ENCODE measurements at places on chromosomes 1 and 21. TPM values are rescaled to one million over a fixed set of nuclear protein-coding genes. Genes with fewer than 3 reads are reported as not detected.

DNA sequence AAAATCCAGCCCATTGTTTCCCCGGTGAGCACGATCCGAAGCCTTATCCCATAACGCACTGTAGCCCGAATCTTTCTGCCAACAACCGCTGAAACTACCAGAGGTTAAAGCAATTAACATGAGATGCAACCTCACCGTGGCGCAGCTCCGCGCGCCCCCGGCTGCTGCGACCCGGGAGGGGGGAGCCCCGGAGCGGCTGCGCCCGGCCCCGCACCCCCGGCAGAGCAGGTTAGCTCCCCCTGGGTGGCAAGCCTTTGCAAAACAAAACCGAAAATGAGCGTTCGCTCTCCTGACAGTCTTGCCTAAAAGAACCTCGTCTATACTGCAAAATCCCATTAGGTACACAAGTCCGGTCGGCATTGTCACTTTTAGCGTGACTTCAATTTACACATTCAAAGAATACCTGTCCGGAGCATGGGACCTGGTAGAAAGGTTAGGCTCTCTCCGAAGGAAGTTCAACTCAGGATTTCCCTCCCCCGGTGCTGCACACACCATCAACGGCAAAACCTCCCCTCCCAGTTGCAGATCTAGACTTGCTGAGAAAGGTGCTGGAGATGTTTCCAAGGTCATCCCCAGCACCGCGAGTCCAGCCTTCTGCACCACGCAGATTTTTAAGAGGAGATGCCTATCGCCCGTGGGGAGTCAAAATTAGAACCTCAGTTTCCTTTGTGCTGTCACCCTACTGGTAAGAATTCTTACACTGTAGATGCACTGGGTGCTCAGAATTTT lies 107.5 kb downstream of the ZNF281 start:
- no peaks in the 10 kb centered on the region for H3K36me3 ChIP-seq
- no peak overlapping the region for H3K27ac ChIP-seq
- H3K4me1 ChIP-seq: peaks cover 14% of the 10 kb centered on the region
- DNase-seq: peak; percentile 67
- peak overlapping the region; percentile 76 for H3K4me3 ChIP-seq
- H3K27me3 ChIP-seq: peaks cover 5% of the 10 kb centered on the region

NEK2 gene
- 42.4 TPM for total RNA-seq

GRCh38 chr1:49630156-49630555 lies 393.6 kb downstream of the AGBL4 start:
- no peaks in the 10 kb centered on the region for H3K27me3 ChIP-seq
- H3K4me3 ChIP-seq: no peak overlapping the region
- no peaks in the 10 kb centered on the region for H3K4me1 ChIP-seq

- DNase-seq: no peak
- no peaks in the 10 kb centered on the region for H3K36me3 ChIP-seq
- peaks cover 9% of the 10 kb centered on the region for H3K4me1 ChIP-seq
- H3K27ac ChIP-seq: no peak overlapping the region
- H3K4me3 ChIP-seq: no peak overlapping the region
- no peaks in the 10 kb centered on the region for H3K27me3 ChIP-seq
These were observed 115.6 kb downstream of the CCDC185 start for GRCh38 chr1:223508796-223509195.

GRCh38 chr1:85386068-85386722 lies 78.8 kb downstream of the DDAH1 start:
- no peaks in the 10 kb centered on the region for H3K4me1 ChIP-seq
- no peak overlapping the region for H3K27ac ChIP-seq
- no peak overlapping the region for H3K4me3 ChIP-seq
- H3K36me3 ChIP-seq: no peaks in the 10 kb centered on the region
- H3K27me3 ChIP-seq: peaks cover 6% of the 10 kb centered on the region

DNA sequence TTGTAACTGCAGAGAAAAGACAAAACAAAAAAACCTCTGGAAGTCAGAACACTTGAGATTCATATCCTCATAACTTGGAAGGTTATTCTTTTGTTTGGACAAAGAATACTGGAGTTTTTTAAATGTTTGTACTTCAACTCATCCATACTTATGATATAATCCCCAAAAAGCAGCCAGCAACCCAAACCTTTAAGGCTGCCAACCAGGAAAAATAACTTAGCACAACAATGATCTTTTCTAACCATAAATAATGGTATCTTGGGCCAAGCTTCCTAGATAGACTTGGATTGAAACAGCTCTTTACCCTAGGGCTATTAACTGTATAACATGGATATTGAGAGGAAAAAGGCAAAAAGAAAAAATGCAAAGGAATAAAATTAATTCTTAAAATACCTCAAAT lies 335.1 kb downstream of the LTN1 start:
- no peaks in the 10 kb centered on the region for H3K27me3 ChIP-seq
- H3K27ac ChIP-seq: no peak overlapping the region
- H3K4me3 ChIP-seq: no peak overlapping the region
- H3K36me3 ChIP-seq: no peaks in the 10 kb centered on the region

DNA sequence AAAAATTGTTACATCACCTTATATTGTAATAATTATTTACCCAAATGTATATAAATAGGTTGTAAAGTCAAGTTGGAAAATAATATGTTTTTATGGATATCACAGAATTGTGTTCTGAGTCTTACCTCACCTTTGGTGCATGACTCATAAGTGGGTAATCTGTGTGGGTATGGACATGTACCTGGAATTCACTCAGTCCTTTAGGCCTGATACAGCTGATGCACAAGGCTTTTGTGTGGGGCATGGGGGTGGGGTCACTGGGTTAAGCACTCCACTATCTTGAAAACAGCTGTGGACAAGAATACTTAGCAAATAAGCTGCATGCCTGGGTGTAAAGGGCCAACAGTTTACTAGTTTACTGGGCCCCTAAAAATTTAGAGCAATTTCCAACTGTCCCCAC lies 34.4 kb downstream of the INKA2 start:
- DNase-seq: no peak
- peaks cover 66% of the 10 kb centered on the region for H3K4me1 ChIP-seq
- H3K27me3 ChIP-seq: no peaks in the 10 kb centered on the region

DNA sequence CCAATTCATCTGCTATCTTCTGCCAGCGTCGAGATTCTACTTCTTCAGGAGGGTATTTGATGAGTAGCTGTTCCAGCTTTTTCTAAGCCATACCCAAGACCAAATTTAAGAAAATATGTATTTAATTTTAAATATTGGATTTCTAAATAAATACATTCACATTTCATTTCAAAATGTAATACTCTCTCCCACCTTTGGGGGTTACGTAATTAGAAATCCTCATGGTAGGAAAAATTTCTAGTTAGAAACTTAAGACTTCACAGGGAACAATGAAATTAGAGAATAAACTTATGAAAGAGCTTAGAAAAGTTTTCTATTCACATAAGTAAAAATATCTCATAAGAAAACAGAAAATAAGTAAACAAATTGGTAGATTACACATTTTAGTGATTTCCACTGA lies 102.9 kb downstream of the ZZZ3 start:
- peaks cover 6% of the 10 kb centered on the region for H3K4me1 ChIP-seq
- H3K27ac ChIP-seq: no peak overlapping the region
- H3K4me3 ChIP-seq: no peak overlapping the region
- no peak for DNase-seq
- H3K27me3 ChIP-seq: no peaks in the 10 kb centered on the region

DNA sequence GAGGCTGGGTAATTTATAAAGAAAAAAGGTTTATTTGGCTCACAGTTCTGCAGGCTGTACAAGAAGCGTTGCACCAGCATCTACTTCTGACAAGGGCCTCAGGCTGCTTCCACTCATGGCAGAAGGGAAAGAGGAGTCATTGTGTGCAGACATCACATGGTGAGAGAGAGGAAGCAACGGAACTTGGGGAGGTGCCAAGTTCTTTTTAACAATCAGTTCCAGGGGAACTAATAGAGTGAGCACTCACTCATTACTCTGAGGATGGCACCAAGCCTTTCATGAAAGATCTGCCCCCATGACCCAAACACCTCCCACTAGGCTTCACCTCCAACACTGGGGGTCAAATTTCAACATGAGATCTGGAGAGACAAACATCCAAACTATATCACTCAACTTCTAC lies 77.2 kb downstream of the DDAH1 start:
- H3K4me3 ChIP-seq: no peak overlapping the region
- DNase-seq: no peak
- no peaks in the 10 kb centered on the region for H3K4me1 ChIP-seq
- H3K27ac ChIP-seq: no peak overlapping the region

DNA sequence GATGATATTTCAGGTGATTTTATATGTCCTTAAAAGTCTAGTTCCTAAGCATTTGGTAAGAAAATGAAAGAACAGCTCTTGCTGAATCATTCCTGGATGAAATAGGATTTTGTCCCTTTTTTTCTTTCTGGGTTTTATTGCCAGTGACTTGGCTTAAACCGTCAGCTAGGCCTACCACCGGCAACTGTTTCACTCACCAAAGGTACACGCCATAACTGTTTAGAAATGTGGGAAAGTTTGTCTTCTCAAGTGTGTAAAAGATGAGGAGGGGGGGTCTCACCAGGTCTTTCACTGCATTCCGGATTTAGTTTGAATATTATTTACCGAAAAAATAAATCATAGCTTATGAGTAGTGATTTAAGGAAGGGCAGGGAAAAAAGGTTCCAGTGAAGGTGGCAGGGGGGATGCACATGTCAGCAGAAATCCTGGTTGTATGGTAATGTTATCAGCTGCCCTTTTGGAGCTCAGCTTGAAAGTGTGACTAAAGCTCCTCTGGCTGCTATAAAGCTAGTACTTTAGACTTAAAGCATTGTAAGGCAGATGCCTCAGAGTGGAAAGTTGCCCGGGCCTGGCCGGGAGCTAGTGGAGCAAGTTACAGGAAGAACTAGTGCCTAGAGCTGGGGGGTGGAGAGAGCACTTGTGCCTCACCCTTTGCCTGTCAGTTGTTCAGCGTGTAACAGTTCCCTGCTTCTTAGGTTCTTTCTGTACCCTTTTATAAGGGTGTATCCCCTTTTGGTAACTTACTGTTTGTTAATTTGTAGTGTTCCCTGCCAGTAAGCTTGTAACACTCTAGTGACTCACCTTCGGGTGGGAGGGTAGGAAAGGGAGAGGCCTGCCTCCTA lies 3.1 kb downstream of the ATP1A1 start:
- H3K27ac ChIP-seq: peak overlapping the region; percentile 97
- peaks cover 16% of the 10 kb centered on the region for H3K36me3 ChIP-seq
- peaks cover 64% of the 10 kb centered on the region for H3K4me1 ChIP-seq
- peak overlapping the region; percentile 88 for H3K4me3 ChIP-seq

- H3K27ac ChIP-seq: no peak overlapping the region
- H3K4me1 ChIP-seq: no peaks in the 10 kb centered on the region
- peaks cover 2% of the 10 kb centered on the region for H3K27me3 ChIP-seq
- H3K36me3 ChIP-seq: no peaks in the 10 kb centered on the region
- no peak overlapping the region for H3K4me3 ChIP-seq
- no peak for DNase-seq
These were observed 62.1 kb upstream of the JUN start for GRCh38 chr1:58845942-58846341.

SPATA45 gene
- 0.51 TPM for total RNA-seq

C1QTNF12 gene
- total RNA-seq: 3.8 TPM

DNA sequence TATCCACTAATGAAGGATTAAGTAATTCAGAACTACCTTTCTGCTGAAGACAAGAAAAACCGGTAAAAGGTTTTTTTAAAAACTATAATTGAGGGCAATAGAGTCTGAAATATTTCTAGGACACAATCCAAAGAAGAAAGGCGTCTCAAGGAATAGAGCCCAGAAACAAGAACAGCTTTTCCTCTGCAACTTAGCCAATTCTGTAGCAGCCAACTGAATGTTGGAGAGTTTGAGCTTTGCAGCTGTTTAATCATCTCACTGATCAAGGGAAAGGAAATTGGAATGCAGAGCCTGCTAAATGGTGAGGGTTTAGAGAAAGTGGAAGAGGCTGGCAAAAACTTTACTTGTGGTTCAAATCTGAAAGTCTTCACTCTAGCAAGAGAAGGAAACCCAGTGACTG lies 818.9 kb downstream of the KCNT2 start:
- DNase-seq: no peak
- no peaks in the 10 kb centered on the region for H3K36me3 ChIP-seq
- no peaks in the 10 kb centered on the region for H3K4me1 ChIP-seq
- no peaks in the 10 kb centered on the region for H3K27me3 ChIP-seq
- no peak overlapping the region for H3K4me3 ChIP-seq
- no peak overlapping the region for H3K27ac ChIP-seq

GRCh38 chr1:11707621-11708276 lies 16.2 kb downstream of the DRAXIN start:
- no peaks in the 10 kb centered on the region for H3K4me1 ChIP-seq
- no peaks in the 10 kb centered on the region for H3K36me3 ChIP-seq
- DNase-seq: no peak
- H3K27me3 ChIP-seq: peaks cover 2% of the 10 kb centered on the region

UMODL1 gene
- total RNA-seq: not detected

GRCh38 chr21:37407719-37408420 lies 41.3 kb downstream of the DYRK1A start:
- peaks cover 84% of the 10 kb centered on the region for H3K4me1 ChIP-seq
- DNase-seq: no peak
- H3K36me3 ChIP-seq: peaks cover 7% of the 10 kb centered on the region
- peak overlapping the region; percentile 22 for H3K4me3 ChIP-seq

- no peak for DNase-seq
- H3K36me3 ChIP-seq: peaks cover 20% of the 10 kb centered on the region
- H3K4me1 ChIP-seq: no peaks in the 10 kb centered on the region
These were observed 35.4 kb downstream of the QSOX1 start for GRCh38 chr1:180190091-180190490.

GRCh38 chr1:117092594-117092993 lies 29.0 kb downstream of the TRIM45 start:
- no peak for DNase-seq
- no peaks in the 10 kb centered on the region for H3K27me3 ChIP-seq
- H3K27ac ChIP-seq: no peak overlapping the region
- H3K4me3 ChIP-seq: no peak overlapping the region
- peaks cover 73% of the 10 kb centered on the region for H3K36me3 ChIP-seq

GRCh38 chr1:24424990-24425389 lies 9.4 kb downstream of the NIPAL3 start:
- peaks cover 39% of the 10 kb centered on the region for H3K36me3 ChIP-seq
- no peak overlapping the region for H3K27ac ChIP-seq
- no peak for DNase-seq
- no peak overlapping the region for H3K4me3 ChIP-seq

DNA sequence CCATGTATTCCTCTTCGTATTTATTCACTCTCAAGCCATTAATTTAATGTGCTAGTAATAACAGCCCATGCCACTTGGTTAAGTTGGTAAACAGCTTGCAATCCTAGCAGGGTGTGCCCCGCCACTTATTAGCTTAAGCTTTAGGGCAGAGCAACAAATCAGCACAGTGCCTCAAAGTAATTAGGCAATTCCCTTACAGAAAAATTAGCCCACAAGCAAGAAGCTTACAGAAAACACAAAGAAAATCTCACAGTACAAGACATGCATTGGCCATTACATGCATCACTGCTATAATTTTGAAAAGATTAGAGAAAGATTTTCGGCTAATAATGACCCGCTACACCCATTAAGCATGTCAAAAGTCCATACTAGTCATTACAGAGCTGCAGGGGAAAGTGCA lies 47.6 kb downstream of the TGFB2 start:
- H3K36me3 ChIP-seq: no peaks in the 10 kb centered on the region
- H3K27ac ChIP-seq: no peak overlapping the region
- peaks cover 26% of the 10 kb centered on the region for H3K27me3 ChIP-seq
- H3K4me1 ChIP-seq: no peaks in the 10 kb centered on the region
- no peak overlapping the region for H3K4me3 ChIP-seq
- DNase-seq: no peak
